Activated gamma-delta T cell treated with anti-CD3 and anti-CD28 coated beads, Interleukin-2, amount 50 U/mL, for 16 hours (primary cell): ENCODE measurements at places on chromosomes 1 and 21.

- DNase-seq = no peak
Measured at GRCh38 chr1:89809556-89809955, 11.3 kb upstream of the LRRC8D start.

- DNase-seq = no peak
Measured at GRCh38 chr1:85330711-85331290, 54.4 kb upstream of the BCL10 start.

DNA sequence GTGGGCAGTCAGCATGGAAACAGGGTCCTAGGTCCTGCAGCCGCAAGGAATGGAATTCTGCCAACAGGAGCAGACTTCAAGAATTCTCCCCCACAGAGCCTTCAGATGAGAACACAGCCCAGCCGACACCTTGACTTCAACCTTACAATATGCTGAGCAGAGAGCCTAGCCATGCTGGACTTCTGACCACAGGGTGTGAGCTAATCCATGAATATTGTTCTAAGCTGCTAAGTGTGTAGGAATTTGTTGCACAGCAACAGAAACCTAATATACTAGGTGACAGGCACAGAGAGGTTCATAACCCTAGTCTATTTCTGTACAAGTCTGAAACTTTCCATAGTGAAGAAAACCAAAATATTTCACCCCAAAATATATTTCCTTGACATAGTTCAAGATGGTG lies 32.9 kb upstream of the IFNGR2 start:
- no peak for DNase-seq

- DNase-seq = no peak
Measured at GRCh38 chr21:37845535-37845934, 70.7 kb downstream of the KCNJ6 start.

GRCh38 chr1:150159550-150159949 lies 9.8 kb downstream of the PLEKHO1 start:
- DNase-seq = no peak

DNA sequence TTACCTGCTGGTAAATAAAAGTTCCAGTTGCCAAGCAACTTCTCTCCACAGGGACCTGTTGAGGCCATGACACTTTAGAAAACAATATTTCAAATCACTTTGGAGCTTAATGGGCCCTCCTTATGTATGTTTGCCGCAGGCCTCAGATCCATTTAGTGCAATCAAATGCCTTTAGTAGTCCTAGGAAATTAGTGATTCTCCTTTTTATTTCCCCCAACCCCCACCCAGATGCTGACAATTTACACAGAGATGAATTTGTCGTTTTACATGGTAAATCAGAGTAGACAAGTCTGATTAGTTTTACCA lies 83.6 kb downstream of the CLIC4 start:
- DNase-seq = no peak

GRCh38 chr1:28790377-28791035 lies 21.5 kb upstream of the OPRD1 start:
- DNase-seq = no peak

DNA sequence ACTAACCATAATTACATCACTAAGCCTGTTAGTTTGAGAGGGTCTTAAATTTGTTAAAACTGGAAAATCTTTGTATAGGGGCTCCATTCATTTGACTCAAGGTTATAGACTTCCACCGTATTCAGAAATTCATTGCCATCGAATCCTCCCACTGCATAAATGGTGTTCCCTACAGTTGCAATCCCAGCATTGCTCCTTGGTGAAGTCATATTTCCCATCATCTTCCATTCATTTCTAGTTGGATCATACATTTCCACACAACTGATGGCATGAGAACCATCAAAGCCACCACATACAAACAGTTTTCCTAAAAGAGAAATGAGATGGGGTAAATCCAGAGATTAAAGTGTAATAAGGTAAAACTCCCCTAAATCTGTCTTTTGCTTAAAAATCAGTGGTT lies 19.1 kb downstream of the IVNS1ABP start:
- DNase-seq = no peak

- no peak for DNase-seq
Measured at GRCh38 chr1:17596186-17596585, 56.7 kb downstream of the ARHGEF10L start.

GRCh38 chr1:44962729-44963128 lies 23.7 kb downstream of the EIF2B3 start:
- DNase-seq = no peak

GRCh38 chr1:108745980-108746381 lies 493 bp upstream of the STXBP3 start:
- no peak for DNase-seq

- no peak for DNase-seq
Measured at GRCh38 chr1:42943728-42944127, 14.9 kb downstream of the SLC2A1 start.

DNA sequence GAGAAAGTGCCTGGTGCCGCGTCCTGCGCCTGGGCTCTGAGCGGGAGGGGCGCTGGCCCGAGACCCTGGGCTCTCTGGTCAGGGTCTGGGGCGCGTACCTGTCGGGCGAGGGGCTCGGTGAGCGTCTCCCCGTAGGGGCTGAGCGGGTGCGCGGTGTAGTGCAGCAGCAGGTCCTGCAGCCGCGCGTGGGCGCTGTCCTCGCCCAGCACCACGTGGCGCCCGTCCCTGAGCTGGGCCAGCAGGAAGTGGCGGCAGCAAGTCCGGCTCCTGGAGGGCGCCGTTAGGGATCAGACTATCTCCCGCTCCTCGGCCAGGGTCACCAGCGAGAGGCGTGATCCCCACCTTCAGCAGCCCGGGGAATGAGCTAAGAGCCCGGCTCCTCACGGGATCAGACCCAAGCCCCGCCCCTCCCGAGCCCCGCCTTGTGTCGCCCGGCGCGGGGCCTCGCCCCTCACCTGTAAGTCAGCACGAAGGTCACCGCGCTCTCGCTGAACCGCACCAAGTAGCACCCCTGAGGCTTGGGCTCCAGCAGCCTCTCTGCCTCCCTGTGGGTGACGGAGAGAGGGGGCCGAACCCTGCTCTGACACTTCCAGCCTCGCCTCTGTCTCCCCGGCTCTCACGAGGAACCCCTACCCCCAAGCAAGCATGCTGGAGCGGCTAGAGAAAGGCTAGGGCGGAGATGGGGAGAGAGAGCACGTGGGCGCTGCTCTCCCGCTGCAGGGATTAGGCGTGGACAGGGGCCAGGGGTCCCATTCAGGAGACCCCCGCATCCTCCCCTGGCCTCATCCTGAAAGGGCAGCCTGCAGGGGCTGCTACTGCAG lies 2.7 kb downstream of the SH2D2A start:
- DNase-seq = peak; percentile 60

GRCh38 chr1:110524311-110525248 lies 5.6 kb upstream of the KCNA10 start:
- peak; percentile 19 for DNase-seq

- no peak for DNase-seq
Measured at GRCh38 chr21:30355906-30356305, 7.5 kb upstream of the KRTAP23-1 start.

GRCh38 chr1:212916481-212917133 lies 33.7 kb upstream of the VASH2 start:
- no peak for DNase-seq

- no peak for DNase-seq
Measured at GRCh38 chr1:76595024-76595423, 272.3 kb upstream of the ST6GALNAC5 start.

- no peak for DNase-seq
Measured at GRCh38 chr1:220751111-220751510, 3.0 kb downstream of the MTARC2 start.

GRCh38 chr1:94526152-94526980 lies 15.2 kb downstream of the F3 start:
- no peak for DNase-seq

GRCh38 chr1:227124473-227124872 lies 184.4 kb downstream of the COQ8A start:
- DNase-seq = no peak

GRCh38 chr1:98129491-98129890 lies 208.7 kb upstream of the DPYD start:
- DNase-seq = no peak
